ENCODE measurements at places on chromosomes 16 and 17. TPM values are rescaled to one million over a fixed set of nuclear protein-coding genes. Genes with fewer than 3 reads are reported as not detected.

Gene DOK4
- 51.6 TPM for total RNA-seq

Gene CD300H
- not detected for total RNA-seq

Gene TPSG1
- not detected for total RNA-seq

Gene KRT32
- not detected for total RNA-seq

Gene ADAMTS18
- total RNA-seq: not detected

Gene UTS2R
- not detected for total RNA-seq

Gene CDH1
- not detected for total RNA-seq
